LHCN-M2 (cell line): ENCODE measurements at places on chromosomes 16 and 17.

GRCh38 chr16:46763147-46763546 lies 15.0 kb upstream of the MYLK3 start:
- DNase-seq, result no peak

DNA sequence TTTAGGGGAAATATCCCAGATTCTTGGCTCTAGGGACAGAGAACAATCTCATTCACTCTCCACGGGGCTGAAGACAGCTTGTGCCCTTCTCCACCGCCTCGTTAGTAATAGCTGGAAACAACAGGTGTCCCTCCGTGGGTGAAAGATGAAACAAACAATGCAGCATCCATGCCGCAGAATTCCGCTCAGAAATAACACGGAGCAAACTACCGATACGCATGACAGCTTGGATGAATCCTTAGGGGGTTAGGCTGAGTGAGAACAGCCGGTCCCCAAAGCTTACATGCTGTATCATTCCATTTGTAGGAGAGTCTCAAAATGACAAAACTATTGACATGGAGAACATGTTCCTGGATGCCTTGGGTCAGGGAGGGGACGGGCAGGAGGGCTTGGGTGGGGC lies 29.4 kb upstream of the CACNG1 start:
- DNase-seq, result peak; percentile 11

DNA sequence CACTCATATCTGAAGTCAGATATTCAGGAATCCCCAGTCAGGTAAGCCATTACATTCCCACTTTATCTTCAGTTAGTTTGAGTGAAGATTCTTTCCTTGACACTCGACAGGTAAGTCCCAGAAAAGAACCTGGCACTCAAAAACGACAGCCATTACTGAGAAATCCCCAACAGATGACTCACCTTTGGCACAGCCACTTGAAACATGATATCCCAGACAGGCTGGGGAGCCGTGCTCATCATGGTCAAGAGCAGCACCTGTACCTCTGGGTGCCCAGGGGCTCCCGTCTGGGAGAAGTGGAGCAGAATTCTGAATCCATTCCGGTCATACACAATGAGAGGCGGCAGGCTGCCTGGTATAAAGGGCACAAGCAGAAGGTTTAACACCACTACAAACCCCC lies 16.8 kb upstream of the COG7 start:
- no peak for DNase-seq

DNA sequence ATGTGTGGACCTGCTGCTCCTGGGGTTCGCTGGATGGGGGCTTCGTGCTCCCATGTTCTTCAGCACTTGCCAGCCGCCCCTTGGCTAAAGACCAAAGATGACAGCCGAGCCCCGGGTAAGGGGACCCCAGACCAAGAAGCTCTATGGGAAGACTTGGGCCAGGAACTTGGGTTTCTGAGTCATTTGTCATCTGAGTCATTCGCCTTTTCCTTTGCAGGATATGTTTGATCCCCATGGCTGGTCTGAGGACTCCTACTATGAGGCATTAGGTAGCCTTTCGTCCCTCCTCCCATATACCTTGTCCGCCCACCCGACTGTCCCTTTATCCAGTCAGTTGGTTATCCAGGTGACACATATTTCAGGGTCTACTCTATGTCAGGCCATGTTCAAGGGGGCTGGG lies 17.7 kb upstream of the ITGB4 start:
- no peak for DNase-seq

DNA sequence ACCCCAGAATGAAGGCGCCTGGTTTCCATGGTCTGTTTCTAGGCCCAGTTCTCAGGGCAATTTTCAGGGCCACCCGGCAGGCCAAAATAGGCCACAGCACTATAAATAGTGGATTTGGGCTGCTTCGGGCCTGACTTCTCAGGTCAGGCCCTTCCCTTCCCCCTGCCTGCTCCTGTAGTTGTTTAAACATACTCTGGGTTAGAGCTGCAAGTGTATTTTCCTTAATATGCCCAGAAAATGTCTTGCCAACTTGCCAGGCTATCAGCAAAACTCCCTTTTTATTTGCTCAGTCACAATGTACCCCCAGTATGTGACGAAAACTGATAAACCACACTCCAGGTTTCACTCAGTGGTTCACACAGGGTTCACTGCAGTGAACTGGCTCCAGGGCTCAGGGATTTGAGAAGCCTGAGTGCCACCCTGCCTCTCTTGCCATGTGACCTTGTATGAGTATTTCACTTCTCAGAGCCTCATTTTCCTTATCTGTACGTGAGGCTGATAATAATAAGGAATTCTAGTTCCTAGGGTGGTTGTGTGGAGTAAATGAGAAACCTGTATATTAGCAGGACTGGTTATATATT lies 76.5 kb downstream of the GPRC5B start:
- no peak for DNase-seq

- no peak for DNase-seq
These were observed 4.1 kb upstream of the MRPL58 start for GRCh38 chr17:75008373-75008772.

DNA sequence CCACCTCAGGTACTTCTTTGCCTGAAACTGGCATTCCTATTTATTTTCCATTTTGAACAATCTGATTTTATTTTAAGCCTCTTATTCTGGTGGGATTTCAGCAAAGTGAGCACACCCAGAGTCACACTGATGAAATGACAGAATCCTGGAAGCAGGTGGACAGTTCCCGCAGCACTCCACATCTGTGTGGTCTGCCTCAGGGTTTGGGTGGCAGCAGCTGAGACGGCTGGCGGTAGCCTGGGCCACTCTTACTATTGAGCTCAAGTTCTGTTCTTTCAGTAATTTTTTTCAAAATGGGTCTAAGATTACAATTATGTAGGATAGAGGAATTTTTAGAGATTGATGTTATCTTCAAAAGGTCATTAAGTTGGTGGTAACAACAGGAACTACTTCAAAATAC lies 32.5 kb upstream of the ENDOV start:
- no peak for DNase-seq

DNA sequence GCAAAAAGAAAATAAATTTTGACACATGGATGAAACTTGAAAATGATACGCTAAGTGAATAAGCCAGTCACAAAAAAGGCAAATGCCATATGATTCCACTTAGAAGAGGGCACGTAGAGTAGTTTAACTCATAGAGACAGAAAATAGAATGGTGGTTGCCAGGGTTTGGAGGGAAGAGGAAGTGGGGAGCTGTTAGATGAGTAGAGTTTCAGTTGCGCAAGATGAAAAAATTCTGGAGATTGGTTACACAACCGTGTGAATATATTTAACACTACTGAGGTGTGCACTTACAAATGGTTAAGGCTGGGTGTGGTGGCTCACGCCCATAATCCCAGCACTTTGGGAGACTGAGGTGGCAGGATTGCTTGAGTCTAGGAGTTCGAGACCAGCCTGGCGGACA lies 93.4 kb upstream of the TMEM132E start:
- no peak for DNase-seq

GRCh38 chr17:66364508-66364907 lies 62.1 kb downstream of the PRKCA start:
- no peak for DNase-seq

DNA sequence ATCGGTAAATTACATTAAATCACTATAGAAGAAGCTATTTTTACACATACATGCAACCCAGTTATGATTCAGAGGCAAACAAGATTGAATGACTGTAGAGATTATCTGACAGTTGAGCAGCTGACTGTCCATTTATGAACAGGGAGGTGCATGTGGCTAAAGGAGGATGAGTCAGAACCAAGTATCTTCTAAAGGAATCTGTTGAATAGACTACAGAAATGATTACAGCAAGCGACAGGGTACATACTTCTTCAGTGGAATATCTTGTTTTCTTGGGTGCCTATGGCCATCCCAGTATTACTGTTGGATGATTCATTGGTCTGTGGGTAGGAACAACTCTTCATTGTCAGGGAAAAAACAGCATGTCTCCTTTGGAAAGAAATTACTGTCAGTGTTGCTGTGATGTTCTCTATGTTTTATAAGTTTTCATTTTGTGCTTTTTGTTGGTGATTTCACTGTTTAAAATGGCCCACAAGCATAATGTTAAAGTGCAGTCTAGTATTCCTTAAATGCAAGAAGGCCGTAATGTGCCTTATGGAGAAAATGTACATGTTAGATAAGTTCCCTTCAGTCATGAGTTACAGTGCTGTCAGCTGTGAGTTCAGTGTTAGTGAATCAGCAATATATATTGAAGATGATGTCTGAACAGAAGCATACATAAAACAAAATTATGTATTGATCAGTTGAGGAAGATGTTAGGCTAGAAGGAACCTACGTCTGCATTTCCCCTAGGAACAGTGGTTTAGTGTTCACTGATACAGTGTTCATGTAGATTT lies 27.0 kb downstream of the CBFB start:
- peak; percentile 99 for DNase-seq

- DNase-seq, result no peak
These were observed 30.5 kb downstream of the COPZ2 start for GRCh38 chr17:48006936-48007709.

DNA sequence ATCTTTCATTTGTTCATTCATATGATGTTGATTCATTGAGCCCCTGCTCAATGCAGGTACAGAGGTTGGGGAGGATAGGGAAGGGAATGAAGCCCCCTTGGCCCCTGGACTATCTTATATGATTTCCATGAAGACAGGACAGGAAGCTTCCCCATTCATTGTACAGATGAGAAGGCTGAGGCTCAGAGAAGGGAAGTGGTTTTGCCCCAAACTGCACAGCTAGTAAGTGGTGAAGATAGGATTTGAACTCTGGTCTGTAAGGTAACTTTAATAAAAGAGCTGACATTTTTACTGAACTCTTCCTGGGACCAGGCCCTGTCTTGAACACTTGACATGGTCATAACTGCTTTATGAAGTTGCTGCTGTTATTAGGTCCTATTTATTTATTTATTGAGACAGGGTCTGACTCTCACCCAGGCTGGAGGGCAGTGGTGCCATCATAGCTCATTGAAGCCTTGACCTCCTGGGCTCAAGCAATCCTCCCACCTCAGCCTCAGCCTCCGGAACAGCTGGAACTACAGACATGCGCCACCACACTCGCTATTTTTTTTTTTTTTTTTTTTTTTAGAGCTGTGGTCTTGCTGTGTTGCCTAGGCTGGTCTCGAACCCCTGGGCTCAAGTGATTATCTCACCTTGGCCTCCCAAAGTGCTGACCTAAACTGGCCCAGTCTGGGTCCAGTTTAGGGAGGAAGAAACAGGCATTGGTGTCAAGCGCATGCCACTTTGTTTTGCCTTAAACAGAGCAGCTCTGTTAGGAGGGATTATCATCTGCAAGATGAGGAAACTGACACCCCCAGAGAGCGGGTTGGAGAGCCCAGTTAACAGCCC lies 5.0 kb downstream of the CTF1 start:
- peak; percentile 35 for DNase-seq

DNA sequence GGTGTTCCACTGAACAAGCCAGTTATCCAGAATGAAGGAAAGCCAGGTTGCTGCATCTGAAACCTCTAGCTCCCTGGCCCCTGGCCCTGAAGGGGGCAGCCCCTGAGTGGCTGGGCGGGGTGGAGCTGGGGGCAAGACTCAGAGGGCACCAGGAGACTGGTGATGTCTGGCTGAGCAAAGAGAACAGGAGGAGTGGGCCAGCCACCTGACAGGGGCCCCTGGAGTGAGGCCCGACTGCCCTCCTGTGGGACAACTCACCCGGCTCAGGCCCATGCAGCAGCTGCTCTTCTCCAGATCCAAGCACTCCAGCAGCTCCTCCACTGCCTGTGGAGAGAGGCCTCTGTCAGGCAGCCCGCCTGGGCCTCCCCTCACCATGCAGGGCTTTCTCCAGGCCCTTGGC lies 60.4 kb downstream of the PIPOX start:
- DNase-seq, result peak; percentile 63

DNA sequence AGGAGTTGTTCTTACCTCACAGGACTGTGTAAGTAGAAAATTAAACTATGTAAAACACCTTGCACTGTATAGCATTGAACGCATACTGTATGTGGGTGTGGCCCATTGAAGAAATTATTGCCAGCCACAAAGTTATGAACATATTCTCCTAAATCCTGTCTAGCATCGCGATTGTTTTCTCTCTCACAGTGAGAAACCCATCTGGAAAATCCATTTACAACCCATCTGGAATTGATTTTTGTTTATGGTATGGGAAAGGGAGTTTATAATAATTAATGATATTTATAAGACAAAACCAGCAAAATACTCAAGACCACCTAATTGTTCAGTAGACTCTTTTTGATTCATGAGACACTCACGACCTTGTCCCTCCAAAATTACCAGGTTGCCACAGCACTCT lies 22.1 kb upstream of the MON1B start:
- DNase-seq, result no peak

DNA sequence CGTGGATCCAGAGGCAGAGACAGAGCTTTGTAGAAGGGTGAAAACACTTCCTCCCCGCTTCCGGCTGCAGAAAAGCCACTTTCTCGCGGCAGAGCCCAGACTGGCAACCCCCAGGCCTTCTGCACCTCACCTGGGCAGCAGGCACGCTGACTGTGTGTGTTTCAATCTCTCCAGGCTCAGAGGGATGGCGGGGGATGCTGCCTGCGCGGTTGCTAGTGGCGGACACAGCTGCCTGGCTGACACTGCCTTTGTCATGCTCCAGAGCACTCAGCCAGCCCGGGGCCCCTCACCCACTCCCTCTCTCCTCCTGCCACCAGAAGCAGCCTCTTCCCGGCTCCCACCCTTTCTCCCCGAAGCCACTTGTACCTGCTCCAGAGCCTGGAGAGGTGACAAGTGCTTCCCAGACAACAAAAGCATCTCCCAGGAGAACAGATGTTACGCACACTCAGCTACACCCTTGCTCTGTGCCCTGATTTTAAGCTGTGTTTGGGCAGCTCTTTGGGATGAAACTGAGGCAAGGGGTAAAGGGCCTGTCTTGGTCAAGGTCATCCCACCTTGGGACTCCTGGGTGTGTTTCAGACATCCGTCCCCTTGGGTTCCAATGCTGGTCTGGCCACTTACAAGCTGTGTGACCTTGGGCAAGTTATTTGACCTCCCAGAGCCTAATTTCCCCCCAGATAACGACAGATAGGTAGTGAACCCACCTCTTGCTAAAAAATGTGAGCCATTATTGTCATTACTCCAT lies 9.2 kb upstream of the GLIS2 start:
- no peak for DNase-seq

GRCh38 chr16:674968-675883 lies at the start of gene RHBDL1:
RHBDL1 (plus strand) TSS chr16:675671; CDS start chr16:675791, 120 bp downstream.
- DNase-seq, result no peak

DNA sequence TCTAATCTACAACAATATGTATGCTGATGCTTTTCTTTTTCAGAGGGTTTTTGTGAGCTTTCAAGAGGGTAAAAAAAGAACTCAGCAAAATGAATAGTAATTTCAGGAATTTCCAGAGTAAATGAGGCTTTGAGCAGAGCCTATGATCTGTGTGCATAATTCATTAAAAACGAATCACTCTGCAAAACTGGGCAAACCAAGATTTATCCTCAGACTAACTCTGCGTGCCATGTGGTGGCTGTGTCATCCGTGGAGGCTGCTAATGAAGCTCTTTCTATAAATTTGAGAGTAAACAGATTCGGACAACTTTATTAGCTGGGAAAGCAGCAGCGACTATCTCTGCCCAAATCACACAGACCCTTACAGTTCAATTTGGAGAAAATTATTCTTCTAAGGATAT lies 83.8 kb downstream of the FOXL1 start:
- DNase-seq, result no peak
